CD14-positive monocyte (primary cell): ENCODE measurements at places on chromosomes 11 and 22.

DNA sequence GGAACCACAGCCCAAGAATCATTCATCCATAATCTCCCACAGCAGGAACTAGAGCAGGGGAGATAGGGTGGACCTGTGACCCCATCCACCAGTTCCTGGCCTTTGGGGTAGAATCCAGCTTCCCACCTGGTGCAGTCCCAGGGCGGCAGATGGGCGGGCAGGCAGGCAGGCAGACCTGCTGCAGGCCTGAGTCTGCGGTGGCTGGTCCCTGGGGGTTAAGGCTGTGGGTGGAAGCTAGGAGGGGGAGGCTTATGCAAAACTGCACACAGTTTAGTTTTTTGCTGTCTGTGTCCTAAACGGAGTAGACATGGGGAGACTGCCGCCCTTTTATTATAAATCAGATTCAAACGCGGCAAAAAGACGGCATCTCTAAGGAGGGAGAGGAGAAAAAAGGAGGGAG, 4.5 kb upstream of the NEFH start:
- no peak for DNase-seq

DNA sequence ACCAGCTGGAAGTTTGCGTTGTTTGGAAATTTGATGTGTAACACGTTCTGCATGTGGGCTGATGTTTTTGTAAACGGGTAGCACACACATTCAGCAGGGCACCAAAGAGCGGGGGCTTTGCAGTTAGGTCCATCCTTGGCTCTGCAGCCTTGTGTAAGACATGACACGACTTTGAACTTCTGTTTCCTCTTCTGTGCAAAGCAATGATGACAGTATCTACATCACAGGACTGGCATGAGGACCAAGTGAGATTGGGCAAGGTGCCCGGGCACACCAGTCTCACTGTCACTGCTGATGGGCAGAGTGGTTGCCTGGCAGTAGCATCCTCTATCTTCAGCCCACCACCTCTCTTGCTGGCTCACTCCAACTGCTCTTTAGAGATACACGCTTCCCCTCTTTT, 3.3 kb downstream of the TCN2 start:
- peak; percentile 96 for DNase-seq

- peak; percentile 88 for DNase-seq
These were observed 56.8 kb downstream of the CD6 start for GRCh38 chr11:61028135-61028729.

GRCh38 chr11:75014129-75014528, 25.4 kb downstream of the NEU3 start:
- DNase-seq = no peak

GRCh38 chr22:35008213-35008612, 57.7 kb upstream of the ISX start:
- no peak for DNase-seq

DNA sequence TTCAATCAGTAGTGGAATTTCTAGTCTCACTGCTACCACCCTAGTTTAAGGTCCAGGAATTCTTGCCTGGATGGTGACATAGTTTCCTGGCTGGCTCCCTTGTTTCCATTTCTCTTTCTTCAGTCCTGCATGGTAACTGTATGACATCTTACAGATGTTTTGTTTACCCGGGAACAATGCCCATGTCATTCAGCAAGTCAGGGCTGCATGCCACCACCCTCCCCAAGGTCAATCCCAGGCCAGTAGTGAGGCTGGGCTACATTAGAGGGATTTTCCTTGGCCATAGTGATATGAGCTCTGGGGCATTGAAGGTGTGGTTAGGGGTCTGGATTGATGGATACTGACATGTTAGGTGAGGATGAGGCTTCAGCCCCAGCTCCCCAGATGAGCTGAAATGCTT, 114.9 kb upstream of the E2F8 start:
- no peak for DNase-seq

DNA sequence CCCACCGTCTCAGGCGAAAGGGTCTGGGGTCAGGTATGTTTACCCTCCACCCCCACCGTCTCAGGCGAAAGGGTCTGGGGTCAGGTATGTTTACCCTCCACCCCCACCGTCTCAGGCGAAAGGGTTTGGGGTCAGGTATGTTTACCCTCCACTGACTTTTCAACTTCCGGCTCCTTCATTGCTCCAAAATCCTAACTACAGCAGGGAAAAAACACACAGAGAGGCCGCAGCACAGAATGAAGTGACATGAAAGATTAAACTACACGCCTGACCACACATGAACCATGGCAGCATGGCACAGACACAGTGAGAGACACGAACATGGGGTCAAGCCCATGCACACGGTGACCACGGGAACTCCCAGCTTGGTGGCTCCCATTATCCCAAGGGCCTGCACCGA, 634.9 kb upstream of the B3GAT1 start:
- no peak for DNase-seq

DNA sequence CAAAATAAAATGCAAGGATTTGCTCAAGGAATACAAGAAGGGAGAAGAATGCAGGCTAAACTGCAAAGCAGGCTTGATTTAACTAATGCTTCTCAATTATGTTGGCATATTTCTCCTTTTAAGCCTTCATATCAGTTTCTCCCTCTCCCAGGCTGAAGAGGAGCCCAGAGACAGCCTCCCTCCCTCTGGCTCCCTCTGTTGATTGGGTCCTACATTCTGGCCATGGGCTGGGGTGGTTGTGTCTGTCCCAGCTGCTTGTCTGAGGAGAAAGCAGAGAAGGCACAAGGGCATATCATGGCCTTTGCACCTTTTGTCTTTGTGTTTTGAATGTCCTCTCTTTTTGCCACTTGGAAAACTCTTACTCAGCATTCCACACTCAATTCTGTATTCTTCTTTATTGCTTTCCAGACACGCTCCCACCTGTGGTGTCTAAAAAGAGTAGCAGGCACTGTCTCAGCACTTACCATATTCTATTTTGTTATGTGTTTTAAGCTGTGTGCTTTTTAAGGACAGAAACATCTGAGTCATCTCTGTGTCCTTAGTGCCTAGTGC, 77.4 kb downstream of the INSC start:
- no peak for DNase-seq

- DNase-seq = no peak
These were observed 453 bp downstream of the GAS2 start for GRCh38 chr11:22666688-22667439.

- DNase-seq = no peak
These were observed 440.0 kb upstream of the ANO3 start for GRCh38 chr11:25891960-25892359.

- DNase-seq = no peak
These were observed 11.2 kb downstream of the SYT7 start for GRCh38 chr11:61569701-61570100.

DNA sequence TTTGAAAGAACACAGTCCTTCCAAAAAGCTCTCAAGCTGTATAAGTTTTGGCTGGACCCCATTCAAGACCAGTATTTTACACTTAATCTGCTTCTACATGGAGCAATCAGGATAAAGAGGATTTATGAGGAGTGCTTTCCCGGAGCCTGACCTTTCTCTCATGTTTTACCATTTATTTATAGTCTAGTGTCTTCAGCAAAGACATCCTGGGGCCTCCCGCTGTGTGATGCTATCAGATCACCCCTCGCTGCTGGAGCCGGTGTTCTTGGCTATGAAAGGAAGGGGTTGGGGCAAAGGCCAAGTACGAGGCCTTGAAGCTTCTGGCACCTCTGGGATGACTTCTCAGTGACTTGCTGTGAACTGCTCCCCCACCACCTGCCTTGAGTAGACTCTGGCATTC, 189.6 kb downstream of the ADAMTS15 start:
- DNase-seq = no peak

DNA sequence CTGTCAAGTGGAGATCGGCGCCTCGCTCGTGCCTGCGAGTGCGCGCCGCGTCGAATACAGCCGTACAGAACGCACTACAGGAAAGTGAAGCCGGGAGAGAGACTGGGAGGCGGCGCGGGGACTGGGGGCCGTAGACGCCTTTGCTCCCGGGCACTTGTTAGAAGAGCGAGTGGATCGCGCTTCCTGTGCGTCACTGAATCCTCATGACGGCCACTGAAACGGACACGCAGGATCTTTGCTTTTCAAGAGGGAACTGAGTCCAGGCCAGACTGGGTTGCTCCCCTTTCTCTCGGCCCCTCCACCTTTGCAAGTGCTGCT, 314 bp downstream of the RIC8A start:
- DNase-seq = peak; percentile 85

DNA sequence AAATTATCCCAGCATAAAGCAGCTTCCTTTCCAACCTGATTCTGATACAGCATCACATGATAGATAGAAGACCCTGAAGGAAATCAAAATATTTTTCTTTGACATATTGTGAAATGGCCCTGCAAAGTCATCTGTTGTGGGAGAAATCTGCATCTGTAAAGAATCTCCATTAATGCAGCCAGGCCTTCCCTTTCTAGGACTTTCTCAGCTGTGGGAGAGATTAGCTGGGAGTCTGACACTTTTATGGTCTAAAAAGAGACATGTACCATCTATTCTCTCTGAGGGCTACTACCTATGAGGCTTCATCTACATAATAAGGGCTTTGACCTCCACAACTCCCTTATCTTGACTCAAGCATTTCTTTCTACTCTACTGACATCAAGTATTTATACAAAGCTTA, 238.1 kb downstream of the SWAP70 start:
- no peak for DNase-seq
